ENCODE measurements at places on chromosomes 11 and 22.

DNA sequence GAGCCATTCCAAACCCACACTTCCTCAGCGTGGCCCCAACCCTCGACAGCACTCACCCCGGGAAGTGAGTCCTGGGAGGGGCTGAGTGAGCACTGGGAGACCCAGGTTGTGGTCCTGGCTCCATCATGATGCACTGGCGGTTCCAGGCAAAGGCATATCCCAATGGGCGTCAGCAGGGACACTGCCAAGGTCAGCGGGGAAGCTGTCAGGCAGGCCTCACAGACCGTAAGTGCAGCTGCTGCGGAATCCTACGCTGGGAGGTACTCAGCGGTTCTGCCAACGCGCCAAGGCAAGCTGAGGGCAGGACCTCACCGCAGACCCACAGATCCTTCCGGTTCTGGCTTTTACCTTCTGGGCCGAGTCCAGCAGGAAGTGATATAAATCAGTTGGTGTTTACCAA, 1.4 kb upstream of the GAL3ST1 start:
- DNase-seq, result no peak

DNA sequence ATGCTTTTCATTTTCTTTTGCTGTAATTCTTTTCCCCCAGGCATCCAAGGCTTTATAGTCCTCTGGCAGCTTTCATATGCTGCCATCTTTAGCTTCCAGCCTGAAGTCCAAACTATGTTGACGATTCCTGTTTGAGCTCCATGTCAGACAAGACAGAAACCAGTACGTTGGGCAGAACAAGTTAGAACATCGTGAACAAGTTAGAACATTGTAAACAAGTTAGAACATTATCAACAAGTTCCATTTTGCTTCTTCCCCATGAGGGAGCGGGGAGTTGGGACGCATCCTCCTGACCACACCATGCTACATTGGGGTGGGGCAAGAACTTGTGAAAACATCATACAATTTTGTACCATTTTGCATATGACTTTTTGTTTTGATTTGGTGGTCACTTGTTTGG, 23.9 kb downstream of the GLB1L2 start:
- no peak for DNase-seq

GRCh38 chr22:35126993-35127392, 61.0 kb downstream of the ISX start:
- DNase-seq, result no peak

- DNase-seq, result no peak
These were observed 93.8 kb upstream of the CLPB start for GRCh38 chr11:72528121-72528520.

DNA sequence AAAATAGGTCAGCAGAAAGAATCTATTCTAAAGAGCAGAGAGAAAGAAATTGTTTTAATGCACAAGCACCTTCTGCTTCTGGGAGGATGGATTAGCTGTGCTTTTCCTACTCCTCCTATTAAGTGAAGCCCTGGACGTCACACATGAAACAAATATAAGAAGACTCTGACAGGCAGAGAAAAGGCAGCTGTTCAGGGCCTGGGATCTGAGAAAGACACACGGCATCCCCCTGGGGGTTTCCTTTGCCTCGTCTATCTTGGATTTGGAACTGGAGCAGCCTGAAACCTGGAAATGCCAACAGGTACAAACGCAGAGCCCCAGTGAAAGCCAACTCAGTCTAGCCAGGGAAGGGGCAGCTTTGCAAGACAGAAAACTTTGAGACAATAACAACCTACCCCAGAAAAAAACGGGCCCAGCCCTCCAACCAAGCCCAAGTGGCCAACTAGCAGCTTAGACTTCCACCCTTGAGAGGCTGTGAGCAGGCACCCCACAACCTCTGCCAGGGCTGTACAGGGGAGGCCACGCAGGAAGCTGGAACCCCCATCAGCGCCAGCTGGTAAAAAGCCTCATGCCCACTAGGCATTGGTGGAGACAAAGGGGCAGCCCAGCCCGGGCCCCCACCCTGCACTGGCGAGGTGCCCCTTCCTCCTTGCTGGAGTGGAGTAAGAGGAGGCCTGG, 7.3 kb downstream of the CERK start:
- no peak for DNase-seq

DNA sequence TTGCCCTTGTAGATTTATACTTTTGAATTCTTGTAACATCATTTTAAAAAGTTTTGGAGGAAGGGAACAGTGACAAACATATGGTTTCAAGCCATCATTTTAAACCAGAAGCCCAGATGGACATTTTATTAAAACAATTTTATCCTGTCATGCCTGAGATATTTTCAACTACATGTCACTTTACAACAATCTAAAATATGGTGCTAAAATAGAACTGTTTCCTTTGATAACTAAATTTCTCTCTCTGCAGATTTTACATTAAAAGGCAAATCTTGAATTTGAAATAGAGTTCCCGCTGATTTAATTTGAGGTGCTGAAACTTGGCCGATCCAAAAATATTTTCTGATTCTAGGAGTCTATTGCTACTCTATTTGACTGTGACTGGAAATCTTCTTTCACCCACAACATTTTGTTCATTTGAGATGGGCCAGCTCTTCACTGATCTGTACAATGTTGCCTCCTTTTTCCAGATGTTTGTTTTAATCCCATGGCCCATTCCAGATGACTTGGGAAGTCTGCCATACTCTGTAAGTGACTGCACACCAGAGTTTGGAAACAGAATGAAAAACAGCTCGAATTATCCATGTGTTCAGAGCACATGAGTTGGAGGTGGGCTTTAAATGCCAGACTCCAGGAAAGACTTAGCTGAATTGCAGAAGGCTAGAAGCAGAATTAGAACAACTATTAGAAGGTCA, 402.5 kb downstream of the TMEM135 start:
- DNase-seq, result no peak

- DNase-seq, result peak; percentile 62
These were observed 5.0 kb downstream of the SLC1A2 start for GRCh38 chr11:35414311-35414710.

- DNase-seq, result no peak
These were observed 4.8 kb upstream of the PRDM11 start for GRCh38 chr11:45141631-45142030.

GRCh38 chr11:83956119-83956697, 670.0 kb upstream of the CCDC90B start:
- no peak for DNase-seq

DNA sequence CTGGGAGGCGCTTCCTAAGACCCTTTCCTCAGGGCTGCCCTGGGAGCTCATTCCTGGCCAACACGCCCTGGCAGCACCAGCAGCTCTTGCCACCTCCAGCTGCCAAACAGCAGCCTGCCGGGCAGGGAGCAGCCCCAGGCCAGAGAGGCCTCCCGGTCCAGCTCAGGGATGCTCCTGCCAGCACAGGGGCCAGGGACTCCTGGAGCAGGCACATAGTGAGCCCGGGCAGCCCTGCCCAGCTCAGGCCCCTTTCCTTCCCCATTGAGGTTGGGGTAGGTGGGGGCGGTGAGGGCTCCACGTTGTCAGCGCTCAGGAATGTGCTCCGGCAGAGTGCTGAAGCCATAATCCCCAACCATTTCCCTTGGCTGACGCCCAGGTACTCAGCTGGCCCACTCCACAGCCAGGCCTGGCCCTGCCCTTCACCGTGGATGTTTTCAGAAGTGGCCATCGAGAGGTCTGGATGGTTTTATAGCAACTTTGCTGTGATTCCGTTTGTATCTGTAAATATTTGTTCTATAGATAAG, 7.6 kb downstream of the SLC39A13 start:
- no peak for DNase-seq

GRCh38 chr11:96246718-96247552, 96.1 kb downstream of the MAML2 start:
- DNase-seq, result no peak

GRCh38 chr11:6667733-6668374, 12.2 kb upstream of the DCHS1 start:
- peak; percentile 43 for DNase-seq

GRCh38 chr11:31822927-31823643, 12.0 kb upstream of the PAX6 start:
- DNase-seq, result no peak

DNA sequence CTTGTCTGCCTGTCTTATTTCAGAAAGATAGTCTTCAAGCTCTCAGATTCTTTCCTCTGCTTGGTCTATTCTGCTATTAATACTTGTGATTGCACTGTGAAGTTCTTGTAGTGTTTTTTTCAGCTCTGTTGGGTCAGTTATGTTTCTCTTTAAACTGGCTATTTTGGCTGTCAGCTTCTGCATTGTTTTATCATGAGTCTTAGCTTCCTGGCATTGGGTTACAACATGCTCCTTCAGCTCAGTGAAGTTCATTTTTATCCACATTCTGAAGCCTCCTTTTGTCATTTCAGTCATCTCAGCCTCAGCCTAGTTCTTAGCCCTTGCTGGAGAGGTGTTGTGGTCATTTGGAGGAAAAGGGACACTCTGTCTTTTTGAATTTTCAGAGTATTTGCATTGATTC, 15.5 kb upstream of the DEPDC7 start:
- DNase-seq, result no peak

DNA sequence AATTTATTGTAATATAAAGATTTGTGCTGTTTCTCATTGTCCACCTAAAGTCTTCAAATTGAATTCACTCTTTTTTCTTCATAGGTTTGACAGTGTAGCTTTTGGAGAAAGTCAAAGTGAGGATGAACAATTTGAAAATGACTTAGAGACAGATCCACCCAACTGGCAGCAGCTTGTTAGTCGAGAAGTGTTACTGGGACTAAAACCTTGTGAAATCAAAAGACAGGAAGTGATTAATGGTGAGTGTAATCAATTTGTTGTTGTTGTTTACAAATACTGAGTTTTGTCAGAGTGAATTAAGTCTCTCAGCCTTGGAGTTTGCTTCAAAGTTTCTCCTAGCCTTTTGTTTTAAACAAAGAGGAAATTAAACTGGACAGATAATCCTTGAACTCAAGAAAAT, 53.6 kb upstream of the GRIK4 start:
- DNase-seq, result no peak

DNA sequence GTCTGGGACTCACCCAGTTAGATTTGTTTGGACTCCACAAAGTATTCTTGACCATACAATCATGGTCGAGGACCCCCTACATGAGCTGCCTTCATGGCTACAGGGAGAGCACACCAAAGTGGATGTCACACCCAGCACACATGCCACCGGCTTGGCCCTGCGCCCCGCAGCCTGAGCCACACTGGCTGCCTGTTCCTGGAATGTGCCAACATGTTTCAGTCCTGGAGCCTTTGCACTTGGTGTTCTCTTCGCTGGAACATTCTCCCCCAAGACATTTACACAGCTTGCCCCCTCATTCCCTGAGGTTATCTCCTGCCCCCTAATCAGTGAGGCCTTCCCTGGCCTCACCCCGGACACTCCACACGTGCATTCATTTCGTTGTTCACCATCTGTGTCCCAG, 46.0 kb downstream of the PPARA start:
- no peak for DNase-seq

GRCh38 chr22:23774114-23774921, 1.7 kb downstream of the MMP11 start:
- DNase-seq, result no peak

DNA sequence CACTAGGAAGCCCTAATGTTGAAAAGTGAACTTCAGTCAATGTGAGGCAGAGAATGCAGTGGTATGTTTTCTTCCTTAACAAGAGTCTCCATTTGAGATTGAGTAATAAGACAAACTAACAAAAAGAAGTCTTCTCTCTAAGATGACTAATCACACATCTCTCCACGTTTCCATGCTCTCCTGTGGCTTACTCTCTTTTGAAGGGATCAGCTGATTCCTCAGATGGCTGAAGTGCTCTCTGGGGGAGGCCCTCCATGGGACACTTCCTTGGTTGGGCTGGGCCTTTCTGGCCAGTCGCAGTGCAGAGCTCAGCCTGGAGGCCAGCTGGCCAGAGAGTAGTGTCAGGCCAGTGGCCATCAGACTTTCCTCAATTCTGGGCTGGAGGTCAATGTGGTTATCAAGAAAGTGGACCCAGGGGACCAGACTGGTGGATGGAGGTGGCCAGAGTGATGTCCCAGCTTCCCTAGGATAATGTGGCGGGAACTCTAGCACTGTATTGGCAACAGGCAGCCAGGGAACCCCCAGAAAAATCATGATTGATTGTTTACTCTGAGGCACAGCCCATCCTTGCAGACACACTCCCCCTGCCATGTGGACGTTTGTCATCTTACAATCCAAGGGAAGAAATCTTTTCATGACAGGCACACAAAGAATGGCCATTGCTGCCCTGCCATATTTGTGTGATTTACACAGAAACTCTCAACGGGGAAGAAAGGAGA, 14.5 kb downstream of the CSRP3 start:
- no peak for DNase-seq

- DNase-seq, result no peak
These were observed 10.6 kb upstream of the NXPE4 start for GRCh38 chr11:114606003-114606801.

DNA sequence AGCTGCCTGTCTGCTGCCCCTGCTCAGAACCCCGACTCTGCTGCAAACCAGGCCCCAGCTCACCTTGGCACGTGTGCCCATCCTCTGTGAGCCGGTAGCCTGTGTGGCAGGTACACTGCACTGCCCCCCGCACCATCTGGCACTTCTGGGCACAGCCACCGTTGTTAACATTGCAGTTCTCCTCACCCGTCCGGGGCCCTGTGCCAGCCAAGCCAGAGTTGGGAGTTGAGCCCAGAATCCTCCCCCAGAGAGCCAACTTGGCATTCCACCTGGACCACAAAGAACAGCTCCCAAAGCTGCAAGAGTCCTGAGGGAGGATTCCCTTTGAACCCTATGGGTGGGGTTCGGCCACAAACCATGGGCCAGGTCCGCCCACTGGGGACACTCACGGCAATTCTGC, 22.5 kb downstream of the LRP4 start:
- DNase-seq, result peak; percentile 97

DNA sequence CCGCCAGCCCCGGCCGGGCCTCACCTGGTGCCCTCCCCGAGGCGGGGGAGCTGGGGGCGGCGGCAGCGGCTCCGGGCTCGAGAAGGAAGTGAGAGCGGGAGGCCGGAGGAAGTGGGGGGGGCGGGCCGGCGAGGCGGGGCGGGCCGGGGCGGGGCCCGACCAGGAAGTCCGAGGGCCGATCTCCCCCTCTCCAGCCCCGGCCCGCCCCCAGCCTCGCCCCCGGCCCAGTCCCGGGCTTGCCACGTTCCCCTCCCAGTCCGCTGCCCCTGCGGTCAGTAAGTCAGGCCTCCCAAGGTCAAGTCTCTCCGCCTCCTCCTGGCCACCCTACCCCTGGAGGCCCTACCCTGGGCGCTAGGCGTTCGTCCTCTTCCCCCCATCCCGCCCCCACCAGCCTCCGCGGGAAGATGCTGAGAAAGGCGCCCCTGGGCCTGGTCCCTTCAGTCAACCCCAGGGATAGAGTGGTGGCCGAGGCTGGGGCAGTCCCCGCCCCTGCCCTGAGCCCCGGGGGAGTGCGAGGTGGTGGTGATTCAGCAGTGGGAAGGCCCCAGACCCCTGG, at the start of gene RHOG:
Gene RHOG (minus strand): TSS at position 90 of the 556 bp plus-strand sequence. CDS start 12,821 bp downstream, outside the sequence.
- DNase-seq, result peak; percentile 70
